GM03348 (cell line): ENCODE measurements at places on chromosomes 16 and 17.

DNA sequence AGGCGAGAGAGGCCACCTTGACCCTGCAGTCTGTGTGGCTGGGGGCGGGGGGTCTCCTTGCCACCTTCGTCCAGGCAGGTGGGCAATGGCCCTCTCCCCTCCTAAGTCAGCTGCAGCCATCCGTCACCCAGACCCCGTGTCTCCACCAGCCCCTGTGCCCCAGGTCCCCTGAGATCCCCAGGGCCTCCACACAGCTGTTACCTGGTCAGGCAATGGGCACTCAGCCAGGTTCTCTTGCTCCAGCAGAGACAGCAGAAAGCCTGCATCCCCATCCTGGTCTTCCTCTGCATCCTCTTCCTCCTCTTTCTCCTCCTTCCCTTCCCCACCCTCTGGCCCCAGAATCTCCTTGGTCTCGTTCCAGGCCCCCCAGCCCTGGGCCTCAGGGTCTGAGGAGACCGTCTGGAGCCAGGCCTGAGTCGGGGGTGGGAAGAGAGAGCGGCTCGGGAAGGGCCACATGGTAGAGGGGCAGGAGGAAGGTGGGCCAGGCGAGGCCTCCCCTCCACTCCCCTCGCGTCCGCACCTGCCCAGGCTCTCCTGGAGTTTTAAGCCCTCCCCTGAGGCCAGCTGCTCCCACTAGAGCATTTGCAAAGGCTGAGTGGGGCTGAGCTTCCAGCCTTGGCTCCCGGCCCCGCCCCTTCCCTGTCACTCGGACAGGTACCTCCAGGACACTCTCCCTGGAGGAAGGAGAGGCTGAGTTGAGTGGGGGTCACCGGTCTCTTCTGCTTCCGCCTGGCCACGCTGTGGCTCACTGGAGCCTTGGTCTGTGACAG lies at the start of gene PABPN1L:
Gene PABPN1L, minus strand, starts transcription at position 510 of the 770 bp plus-strand sequence. Its CDS starts 54 bp downstream, at position 456.
- DNase-seq, result no peak

DNA sequence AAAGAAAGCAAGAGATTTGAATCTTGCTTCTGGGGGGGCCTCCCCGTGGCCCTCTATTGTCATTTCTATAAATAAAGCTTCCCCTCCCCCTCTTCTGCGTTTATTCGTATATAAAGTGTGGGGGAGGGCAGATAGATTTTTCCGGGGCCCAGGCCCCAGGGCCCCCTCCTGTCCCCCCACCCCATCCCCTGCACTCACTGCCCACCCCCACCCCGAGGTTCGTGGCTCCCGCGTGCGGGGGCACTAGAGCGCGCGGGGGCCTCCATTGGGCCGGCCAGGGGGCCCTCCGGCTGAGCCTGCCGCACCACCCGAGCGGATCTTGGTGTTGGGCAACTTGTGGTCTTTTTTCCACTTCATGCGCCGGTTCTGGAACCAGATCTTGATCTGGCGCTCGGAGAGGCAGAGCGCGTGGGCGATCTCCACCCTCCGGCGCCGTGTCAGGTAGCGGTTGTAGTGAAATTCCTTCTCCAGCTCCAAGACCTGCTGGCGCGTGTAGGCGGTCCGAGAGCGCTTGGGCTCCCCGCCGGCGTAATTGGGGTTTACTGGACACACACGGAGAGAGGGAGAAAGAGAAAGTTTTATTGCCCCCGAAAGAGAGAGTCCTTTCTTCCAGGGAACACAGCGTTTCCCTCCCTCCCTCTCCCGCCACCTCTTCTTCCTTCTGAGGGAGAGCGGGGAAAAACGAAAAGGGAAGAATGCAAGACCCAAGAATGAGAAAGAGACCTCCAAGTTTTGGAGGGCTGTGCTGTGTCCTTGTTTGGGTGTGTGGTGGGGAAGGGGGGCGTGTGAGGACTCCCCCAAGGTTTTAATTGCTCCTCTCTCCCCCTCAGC lies 1.5 kb downstream of the HOXB4 start:
- DNase-seq, result peak; percentile 67

GRCh38 chr16:50428116-50428515 lies 59.3 kb upstream of the BRD7 start:
- no peak for DNase-seq

DNA sequence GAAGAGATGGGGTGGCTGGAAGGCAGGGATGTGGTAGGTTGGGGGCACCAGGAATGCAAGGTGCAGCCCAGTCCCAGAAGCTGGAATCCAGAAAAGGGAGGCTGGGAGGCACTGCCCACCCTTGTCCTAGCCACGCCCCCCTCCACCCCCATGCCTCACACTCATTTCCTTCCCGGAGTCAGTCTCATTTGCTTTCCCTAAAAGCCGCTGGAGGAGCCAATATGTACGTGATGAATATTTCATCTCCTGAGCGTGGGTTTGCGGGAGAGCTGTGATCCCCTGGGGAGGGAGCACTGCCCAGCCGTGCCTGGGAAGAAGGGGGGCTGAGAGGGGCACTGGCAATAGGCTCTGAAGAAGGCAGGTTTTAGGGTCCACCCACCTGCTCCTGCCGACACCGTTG lies 124.5 kb upstream of the LHX1 start:
- DNase-seq, result no peak

DNA sequence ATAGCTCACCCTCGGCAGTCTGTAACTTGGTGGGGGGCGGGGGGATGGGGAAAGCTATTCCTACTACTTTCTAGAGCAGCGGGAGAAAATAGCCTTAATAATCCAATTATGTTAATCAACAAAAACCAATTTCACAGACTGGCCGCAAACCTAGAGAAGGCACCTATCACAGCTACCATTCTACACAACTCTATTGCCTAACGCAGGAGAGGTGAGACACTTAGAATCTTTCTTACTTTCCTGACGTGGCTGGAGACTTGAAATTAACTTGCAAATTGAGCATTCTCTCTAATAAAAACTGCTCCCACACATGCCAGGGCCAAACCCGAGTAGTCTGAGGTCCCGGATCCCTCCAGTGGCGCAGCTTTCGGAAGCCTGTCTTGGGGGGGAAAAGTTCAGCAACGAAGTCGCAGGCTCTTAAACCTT lies 794 bp downstream of the SMG6 start:
- peak; percentile 7 for DNase-seq

DNA sequence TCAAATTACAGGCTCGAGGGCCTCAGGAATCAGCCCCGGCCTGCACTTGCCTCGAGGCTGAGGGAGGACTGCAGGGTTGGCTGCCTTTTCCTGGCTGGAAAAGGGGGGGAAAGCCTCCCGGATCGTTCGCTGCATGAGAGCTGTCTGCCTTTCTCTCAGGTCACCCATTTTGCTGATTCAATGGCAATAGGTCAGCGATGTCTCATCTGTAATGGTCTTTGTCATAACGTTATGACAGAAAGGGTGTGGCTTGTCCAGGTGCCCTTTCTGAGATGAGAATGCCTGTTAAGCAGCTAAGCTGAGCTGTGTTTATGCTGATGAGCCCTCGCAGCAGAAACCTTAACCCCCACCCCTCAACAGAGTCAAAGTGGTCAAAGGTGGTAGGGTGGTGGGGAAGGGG lies 81.8 kb downstream of the AKAP1 start:
- no peak for DNase-seq
